Gastroesophageal sphincter (tissue), 4 donors: ENCODE measurements at places on chromosomes 7 and 10.

GRCh38 chr10:23065181-23065948 is 30.0 kb upstream of the MSRB2 start:
- peak; percentile 81 for ATAC-seq

DNA sequence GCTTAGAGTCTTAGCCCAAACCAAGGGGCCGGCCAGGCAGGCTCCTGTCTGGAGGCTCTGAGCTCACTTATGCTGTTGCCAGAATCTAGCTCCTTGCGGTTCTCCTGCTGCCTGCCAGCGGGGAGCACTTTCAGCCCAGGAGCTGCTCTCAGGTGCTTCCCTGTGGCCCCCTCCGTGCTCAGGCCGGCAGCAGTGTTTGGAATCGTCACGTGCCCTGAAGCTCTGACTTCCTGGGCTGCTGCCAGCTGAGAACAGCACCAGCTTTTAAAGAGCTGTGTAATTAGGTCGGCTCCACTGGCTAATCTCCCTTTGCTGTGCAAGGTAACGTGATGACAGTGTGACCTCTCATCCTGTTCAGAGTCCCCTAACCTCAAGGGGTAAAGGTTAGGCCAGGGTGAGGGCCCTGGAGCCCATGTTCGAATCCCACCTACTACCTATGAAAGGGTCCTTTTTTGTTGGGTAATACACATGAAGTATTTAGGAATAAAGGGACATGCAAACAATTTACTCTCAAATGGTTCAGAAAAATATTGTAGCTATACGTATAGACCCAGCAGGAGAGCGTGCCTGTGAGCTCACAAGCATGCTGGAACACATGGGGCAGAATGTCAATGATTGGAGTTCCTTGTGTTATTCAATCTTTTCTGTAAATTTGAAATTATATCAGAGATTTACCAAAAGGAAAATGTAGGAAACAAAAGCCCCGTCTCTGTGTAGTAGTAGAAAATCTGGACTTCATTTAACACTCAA is 16.6 kb downstream of the ZNF862 start:
- ATAC-seq = peak; percentile 60

DNA sequence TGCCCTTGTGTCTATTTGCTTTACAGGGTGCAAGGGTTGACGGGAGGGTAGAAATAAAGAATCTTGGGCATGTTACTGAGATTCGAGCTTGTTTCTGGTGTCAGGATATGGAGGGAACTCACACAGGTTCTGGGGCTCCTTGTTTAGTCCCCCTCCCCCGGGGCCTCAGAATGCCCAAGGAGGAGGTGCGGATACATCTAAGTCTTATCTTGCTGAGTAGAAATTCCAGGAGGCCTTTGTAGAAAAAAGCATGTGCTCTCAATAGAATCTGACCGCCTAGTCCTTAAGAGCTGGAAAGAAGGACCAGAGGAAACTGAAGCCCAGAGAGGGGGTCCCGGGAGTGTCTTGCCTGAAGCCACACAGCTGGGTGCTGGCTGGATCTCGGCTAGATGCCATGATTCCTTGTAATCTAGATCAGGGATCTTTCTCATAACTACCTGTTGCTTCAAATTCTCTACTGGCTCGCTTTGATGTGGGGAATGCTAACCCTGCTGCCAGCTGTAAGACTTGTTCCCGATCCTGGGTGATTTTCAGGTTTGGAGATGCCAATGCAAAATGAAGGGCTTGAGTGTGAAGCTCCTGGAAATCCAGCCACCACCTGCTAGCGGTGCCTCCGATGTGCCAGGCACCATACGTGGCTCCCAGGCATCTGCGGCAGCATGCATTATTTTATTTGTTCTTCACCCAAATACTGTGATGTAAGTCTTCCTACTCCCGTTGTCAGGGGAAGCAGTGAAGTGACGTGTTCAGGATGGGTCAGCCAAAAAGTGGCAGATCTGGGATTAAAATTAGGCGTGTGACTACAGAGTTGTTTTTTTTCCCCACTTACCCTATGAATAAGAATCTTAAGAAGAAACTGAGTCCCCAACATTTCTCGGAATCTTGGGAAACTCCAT is 226.0 kb downstream of the TCF7L2 start:
- no peak for ATAC-seq

GRCh38 chr7:138095972-138096935 is 20.0 kb downstream of the AKR1D1 start:
- ATAC-seq = no peak
